ENCODE measurements at places on chromosomes 2 and 18. TPM values are rescaled to one million over a fixed set of nuclear protein-coding genes. Genes with fewer than 3 reads are reported as not detected.

The SCG2 gene
- 4.9 TPM for total RNA-seq

The EN1 gene
- not detected for total RNA-seq

The TMEM169 gene
- 0.19 TPM for total RNA-seq

GRCh38 chr2:161085149-161085548 lies 75.1 kb upstream of the TANK start:
- no peaks in the 10 kb centered on the region for H3K4me1 ChIP-seq
- H3K27me3 ChIP-seq = no peaks in the 10 kb centered on the region
- H3K36me3 ChIP-seq = no peaks in the 10 kb centered on the region

DNA sequence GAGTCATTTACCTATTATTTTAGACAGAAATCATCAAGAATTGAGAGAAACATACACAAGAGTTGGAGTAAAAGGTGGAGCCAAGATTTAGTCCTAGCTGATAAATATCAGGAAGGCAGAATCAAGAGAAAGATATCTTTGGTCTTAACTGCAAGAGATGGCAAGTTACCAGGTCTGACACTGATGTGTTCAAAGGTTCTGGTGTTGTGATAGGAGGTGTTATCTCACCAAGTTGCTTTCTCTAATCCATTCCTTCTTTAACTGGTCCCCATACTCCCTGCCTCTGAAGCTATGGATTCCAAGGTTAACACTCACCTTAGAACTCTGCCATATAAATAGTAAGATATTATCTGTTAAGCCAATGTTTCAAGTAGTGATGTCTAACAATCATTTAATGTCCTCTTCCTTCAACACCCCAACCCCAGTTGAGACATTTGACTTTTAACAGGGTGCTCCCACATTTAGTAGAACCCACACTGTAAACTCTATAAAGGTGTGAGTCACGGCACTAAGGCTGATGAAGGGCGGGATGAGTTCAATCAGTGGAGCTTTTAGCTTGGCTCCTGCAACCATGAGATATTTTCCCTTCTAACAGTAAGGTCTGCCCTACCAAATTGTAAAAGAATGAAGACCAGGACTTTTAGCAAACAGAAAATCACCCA lies 333.7 kb downstream of the RND3 start:
- no peaks in the 10 kb centered on the region for H3K36me3 ChIP-seq
- no peaks in the 10 kb centered on the region for H3K4me1 ChIP-seq
- H3K27ac ChIP-seq = no peak overlapping the region
- H3K27me3 ChIP-seq = no peaks in the 10 kb centered on the region

DNA sequence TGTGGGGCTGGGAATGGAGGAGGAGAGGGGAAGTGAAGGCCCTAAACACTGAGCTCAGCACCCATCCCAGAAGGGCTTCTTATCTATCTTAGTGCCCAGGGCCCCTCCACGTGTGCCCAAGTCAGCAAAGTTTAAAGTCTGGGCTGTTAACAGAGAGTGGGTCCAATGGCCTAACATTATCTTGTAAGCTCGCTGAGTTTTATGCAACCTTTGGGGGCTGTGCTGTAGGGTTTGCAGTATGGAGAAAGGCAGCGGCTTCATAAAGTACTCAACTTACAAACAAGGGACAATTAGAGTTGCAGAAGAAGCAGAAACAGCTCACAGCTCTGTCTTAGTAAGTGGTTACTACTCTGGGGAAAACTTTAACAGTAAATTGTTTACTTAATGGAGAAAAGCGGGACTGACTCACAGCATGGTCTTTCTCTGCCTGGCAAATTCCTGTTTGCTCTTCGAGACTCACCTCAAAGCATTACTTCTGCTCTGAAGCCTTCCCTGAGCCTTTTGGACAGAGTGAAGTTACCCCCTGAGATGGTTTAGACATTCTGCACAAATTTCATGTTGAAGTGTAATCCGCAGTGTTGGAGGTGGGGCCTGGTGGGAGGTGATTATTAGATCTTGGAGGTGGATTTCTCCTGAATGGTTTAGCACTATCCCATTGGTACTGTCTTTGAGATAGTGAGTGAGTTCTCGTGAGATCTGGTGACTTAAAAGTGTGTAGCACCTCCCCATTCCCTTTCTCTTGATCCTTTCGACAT lies 9.0 kb downstream of the ENOSF1 start:
- H3K27ac ChIP-seq = peak overlapping the region; percentile 46
- no peaks in the 10 kb centered on the region for H3K4me1 ChIP-seq
- no peaks in the 10 kb centered on the region for H3K27me3 ChIP-seq
- DNase-seq = no peak
- peaks cover 13% of the 10 kb centered on the region for H3K36me3 ChIP-seq
- no peak overlapping the region for H3K4me3 ChIP-seq

DNA sequence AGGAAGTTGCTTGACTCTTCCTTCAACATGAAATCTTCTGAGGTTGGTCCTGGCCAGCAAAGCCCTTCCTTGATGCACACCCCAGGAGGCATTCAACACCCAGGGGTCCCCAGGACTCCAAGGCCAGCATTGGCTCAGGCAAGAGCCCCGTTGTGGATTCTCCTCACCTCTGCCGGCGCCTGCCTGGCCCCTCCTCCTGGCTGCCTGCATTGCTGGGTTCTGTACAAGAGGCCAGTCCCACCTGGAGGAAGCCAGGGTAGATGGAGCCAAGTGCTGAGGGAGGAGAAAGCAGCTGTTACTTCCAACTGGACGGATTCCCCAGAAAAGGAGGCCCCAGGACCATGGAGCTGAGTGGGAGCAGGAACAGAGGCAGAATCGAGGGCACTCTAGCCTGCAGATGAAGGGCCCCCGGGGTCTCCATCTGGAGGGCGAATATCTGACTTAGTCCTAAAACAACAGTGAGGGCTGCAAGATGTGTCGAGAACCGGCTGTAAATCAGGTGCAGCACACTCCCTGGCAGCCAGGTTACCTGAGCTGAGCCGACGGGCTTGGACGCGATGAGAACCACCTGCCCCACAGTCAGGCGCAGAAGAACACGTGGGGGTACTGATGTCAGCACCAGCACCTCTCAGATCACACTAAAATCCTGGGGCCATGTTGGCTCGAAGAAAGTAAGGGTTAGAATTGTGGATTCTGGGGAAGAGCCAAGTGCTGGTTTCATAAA lies 399.6 kb upstream of the SALL3 start:
- no peak overlapping the region for H3K27ac ChIP-seq
- H3K36me3 ChIP-seq = no peaks in the 10 kb centered on the region
- DNase-seq = no peak
- H3K27me3 ChIP-seq = no peaks in the 10 kb centered on the region

DNA sequence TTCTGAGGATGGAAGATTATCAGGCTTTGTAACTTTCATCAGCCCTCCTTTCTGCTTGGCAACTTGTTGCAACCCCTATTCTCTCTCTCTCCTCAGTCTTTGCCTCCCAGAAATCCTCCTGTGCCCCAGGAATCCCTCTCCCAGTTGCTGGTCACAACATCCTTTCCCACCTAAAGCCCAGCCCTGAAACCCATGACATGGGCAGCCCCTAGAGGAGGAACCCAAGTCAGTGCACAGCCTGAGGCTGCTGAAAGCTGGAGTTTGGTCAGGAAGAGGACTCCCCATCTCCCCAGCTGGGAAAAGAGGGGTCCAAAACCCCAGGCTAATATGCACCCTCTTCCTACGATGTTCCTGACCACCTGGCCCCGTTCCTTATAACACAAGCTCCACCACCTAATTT lies 29.5 kb downstream of the PKDCC start:
- no peaks in the 10 kb centered on the region for H3K4me1 ChIP-seq
- H3K27ac ChIP-seq = no peak overlapping the region
- H3K4me3 ChIP-seq = no peak overlapping the region
- H3K27me3 ChIP-seq = no peaks in the 10 kb centered on the region
- no peaks in the 10 kb centered on the region for H3K36me3 ChIP-seq

- peaks cover 28% of the 10 kb centered on the region for H3K4me1 ChIP-seq
- no peaks in the 10 kb centered on the region for H3K27me3 ChIP-seq
- DNase-seq = no peak
- H3K36me3 ChIP-seq = no peaks in the 10 kb centered on the region
- H3K27ac ChIP-seq = no peak overlapping the region
Measured at GRCh38 chr2:24362253-24362652, 1.9 kb upstream of the ITSN2 start.

GRCh38 chr2:110818767-110819481 lies 86.6 kb downstream of the ACOXL start:
- H3K4me3 ChIP-seq = no peak overlapping the region
- no peaks in the 10 kb centered on the region for H3K4me1 ChIP-seq
- DNase-seq = no peak

DNA sequence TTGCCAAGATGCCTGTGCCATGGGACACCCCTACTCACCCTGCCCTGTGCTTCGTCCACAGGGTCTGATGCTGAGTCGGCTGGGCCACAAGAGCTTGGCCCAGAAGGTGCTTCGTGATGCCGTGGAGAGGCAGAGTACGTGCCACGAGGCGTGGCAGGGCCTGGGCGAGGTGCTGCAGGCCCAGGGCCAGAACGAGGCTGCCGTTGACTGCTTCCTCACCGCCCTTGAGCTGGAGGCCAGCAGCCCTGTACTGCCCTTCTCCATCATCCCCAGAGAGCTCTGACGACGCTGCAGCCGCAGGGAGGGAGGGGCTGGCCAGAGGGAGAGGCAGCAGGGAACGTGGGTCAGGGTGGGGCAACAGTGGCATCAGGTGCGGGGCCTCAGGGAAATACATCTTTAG lies 81.5 kb downstream of the STPG4 start:
- H3K4me3 ChIP-seq = no peak overlapping the region
- no peaks in the 10 kb centered on the region for H3K27me3 ChIP-seq
- peak overlapping the region; percentile 61 for H3K27ac ChIP-seq
- no peak for DNase-seq

DNA sequence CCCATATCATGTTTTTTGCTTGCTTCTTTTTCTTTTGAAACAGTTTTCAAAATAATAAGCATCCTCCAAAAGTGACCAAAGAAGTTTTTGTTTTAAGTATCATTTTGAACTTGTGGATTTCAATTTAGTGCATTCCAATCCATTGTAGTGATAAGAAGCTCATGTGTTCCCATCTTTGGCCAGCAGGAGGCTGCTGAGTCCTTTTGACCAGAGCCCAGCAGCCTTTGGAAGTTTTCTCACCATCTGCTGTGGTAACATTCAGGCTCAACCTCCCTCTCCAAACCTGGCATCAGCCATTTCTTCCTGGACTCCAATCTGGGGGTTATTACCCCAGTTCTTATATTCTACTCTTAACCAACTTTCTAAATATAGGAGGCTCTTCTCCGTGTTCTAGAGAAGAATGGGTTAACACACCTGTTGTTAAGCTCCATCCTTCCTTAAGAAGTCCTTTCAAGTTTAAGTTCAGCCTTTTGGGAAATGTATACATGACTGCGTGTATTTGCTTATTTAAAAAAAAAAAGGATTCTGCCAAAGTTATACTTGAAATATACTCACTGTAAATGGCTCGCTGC lies 39.0 kb upstream of the MAL start:
- H3K36me3 ChIP-seq = no peaks in the 10 kb centered on the region
- no peaks in the 10 kb centered on the region for H3K27me3 ChIP-seq
- no peaks in the 10 kb centered on the region for H3K4me1 ChIP-seq
- H3K4me3 ChIP-seq = no peak overlapping the region
- peak; percentile 29 for DNase-seq

- no peak overlapping the region for H3K4me3 ChIP-seq
- no peaks in the 10 kb centered on the region for H3K27me3 ChIP-seq
- H3K4me1 ChIP-seq = no peaks in the 10 kb centered on the region
- no peaks in the 10 kb centered on the region for H3K36me3 ChIP-seq
Measured at GRCh38 chr2:150066490-150066889, 421.0 kb downstream of the RND3 start.

DNA sequence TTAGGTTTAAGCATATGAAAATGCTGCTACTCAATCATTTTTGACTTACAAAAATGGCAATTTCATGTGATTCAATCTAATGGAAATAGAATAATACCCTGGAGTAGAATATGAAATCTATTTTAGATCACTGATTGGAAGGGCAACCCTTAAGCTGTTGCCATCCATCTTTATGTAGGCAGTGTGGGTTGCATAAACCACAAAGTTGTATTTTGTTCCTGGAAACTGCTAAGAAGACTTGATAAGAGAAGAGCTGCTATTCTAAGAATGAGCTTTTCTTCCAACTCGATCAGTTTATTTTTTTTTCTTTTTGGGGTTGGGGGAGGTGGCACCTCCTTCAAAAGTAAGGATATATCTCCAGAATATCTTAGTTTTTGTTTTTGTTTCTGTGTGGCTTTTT lies 60.2 kb downstream of the CAVIN2 start:
- DNase-seq = no peak
- H3K27ac ChIP-seq = no peak overlapping the region
- no peaks in the 10 kb centered on the region for H3K36me3 ChIP-seq
- no peak overlapping the region for H3K4me3 ChIP-seq
- H3K4me1 ChIP-seq = no peaks in the 10 kb centered on the region

- no peaks in the 10 kb centered on the region for H3K36me3 ChIP-seq
- no peak overlapping the region for H3K27ac ChIP-seq
- no peak overlapping the region for H3K4me3 ChIP-seq
Measured at GRCh38 chr2:144959416-144959815, 439.5 kb upstream of the ZEB2 start.

DNA sequence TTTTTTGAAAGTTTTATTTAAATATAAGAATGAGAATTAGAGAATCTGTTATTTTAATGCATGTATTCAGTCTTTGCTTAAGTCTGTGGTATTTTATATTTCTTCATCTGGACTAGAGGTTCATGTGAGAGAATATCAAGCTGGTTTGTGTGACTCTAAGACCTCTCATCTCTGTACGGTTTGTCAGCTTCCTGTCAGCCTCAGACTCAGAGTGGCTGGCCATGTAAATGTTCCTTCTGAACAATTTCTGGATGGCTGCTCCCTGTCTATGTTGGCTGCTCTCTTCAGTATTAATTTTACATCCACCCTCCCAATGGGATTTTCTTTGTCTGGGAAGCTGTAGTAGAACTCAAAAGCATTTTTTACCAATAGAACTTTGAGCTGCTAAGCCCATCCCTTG lies 225.3 kb upstream of the THUMPD2 start:
- H3K27me3 ChIP-seq = no peaks in the 10 kb centered on the region
- no peaks in the 10 kb centered on the region for H3K36me3 ChIP-seq
- no peak overlapping the region for H3K27ac ChIP-seq
- no peaks in the 10 kb centered on the region for H3K4me1 ChIP-seq
- DNase-seq = no peak
